ENCODE measurements at places on chromosomes 12 and 14. TPM values are rescaled to one million over a fixed set of nuclear protein-coding genes. Genes with fewer than 3 reads are reported as not detected.
A peak's percentile ranks its signal among the peaks of the same experiment; 100 is the strongest.

GRCh38 chr14:67457782-67458181, 30.7 kb downstream of the TMEM229B start:
- DNase-seq = no peak

GRCh38 chr14:70822530-70823185, 13.3 kb upstream of the MAP3K9 start:
- no peak for DNase-seq

DNA sequence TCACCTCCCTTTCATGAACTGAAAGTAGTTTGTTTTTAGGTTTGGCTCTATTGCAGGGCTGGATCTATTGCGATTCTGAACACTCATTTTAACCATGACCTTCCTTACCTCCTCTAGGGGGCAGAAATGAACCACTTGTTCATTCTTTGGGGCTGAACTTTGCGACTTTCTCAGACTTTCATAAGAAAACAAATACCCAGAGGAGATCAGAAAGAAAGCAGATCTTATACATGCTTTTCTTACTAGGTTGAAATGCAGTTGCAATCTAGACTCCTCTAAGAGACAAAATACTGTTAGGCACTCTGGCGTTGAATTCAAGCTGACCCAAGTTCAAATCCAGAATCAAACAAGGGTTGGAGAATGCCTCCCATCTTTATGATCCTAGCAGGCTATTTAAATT, 32.6 kb upstream of the PLEKHG3 start:
- DNase-seq = peak; percentile 23

- DNase-seq = no peak
Observed at GRCh38 chr14:102321456-102322422, 2.2 kb downstream of the ZNF839 start.

ATXN7L3B gene
- 25.7 TPM for total RNA-seq

GRCh38 chr12:52821826-52822660, 8.1 kb upstream of the KRT4 start:
- DNase-seq = no peak

DNA sequence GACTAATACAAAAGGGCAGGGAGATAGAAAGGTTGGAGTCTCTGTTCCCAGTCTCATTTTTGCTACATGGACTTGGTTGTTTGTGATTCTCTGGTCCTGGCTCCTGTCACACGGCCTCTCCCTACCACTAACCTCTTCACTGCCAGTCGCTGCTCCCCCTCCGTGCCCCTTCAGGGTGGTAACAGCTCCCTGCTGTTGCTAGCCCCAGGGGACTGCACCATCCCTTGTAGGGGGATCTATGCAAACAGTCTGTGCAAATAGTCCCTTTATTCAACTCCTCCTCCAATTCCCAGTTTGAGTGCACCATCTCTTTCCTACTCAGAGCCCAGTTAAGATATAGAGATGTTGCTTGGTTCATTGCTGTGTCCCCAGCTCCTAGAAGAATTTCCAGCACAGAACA, 51.1 kb downstream of the CCDC60 start:
- DNase-seq = no peak

DNA sequence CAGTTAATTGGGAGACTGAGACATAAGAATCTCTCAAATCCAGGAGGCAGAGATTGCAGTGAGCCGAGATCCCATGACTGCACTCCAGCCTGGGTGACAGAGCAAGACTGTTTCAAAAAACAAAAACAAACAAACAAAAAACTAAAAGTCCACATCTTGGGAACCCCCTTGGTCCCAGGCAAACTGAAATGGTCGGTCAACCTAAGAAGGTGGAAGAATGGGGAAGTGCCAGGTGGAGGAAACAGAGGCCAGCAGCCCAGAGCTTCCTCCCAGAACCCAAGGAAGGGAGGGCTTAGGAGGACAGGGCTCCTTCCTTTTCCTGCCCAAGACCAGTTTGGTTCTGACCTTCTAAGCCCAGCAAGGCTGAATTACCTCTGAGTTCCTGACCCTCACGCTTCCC, 121.0 kb upstream of the FUT8 start:
- DNase-seq = no peak

DNA sequence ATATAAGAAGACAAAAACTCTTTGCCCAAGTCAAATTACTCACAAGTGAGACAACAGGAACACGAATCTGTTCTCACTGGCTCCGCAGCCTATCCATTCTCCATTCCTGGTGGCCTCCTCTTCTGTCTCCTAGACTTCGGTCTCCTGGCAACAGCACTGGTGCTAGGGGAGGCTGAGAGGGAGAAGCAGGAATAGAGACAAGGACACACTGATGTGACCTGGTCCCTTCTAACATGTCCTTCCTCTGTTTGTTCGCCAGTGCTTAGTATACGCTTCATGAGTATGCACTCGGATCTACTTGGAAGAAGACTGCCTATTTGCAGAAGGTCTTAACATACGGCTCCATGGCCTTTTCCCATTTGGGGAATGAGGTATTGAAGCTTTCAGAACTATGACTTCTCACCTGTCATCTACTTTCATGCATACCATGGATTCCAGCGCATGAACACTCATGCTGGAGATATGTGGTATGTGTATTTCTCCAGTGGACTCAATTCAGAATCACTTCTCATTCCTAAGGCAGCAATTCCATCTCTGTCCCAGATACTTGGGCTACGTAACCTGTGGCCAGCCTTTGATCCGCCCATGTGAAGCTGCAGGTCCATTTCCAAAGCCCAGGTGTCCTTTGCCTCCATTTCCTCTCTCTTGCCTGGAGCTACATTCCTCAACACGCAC, 33.9 kb downstream of the BHLHE41 start:
- DNase-seq = no peak

ETV6 gene
- total RNA-seq = 27.9 TPM

- DNase-seq = no peak
Observed at GRCh38 chr12:130018614-130019013, 114.8 kb upstream of the TMEM132D start.

DDX51 gene
- total RNA-seq = 9.9 TPM

DNA sequence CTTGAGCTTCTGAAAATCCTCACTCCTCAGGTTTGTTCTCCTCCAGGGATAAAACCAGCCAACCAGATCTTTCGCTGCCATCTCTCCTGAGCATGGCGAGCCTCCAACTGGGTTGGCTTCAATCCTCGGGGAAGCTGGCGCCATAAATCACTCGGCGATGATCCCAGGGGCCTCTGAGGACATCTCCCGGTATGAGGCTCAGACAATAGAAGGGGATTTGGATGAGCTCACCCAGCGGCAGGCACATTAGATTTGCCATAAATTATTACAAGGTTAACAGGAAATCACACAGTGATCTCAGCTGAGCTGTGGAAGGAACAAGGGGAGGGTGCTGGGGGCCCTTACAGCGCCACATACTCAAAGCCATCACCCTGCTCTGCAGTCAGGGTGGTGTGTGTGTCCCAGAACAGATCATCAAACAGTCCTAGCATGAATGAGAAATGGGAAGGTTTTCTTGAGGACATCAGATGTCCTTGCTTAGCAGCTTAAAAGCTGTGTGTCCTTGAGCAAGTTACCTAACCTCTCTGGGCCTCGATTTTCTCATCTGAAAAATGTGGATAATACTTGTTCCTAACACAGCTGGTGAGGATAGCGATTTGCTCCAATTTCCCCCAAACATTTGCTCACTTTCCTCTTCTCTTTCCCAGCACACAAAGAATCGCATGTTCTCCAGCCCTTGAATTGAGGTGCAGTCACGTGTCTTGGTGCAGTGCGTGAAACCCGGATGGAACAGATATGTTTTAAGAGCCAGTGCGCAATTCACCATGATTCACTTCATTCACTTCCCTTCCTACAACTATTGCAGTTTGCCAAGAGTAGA, 142.8 kb downstream of the SCARB1 start:
- DNase-seq = peak; percentile 69

DNA sequence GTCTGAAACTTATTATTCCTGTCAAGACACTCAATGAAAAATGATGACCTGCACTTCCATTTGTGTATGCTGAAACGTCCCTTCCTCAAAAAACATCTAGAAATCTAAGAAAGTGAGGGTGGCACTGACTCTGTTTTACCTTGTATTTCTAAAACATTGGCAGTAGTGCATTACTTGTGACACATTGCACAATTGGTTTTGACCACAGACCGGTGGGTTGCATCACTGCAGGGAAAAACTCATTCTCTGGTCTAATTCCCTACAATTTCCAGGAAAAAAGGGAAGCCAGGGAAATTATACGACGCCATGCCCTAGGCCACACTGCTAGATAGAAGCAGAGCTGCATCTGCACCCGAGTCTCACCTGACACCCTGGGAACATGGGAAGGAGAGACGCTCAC, 156.7 kb downstream of the NTF3 start:
- DNase-seq = no peak

- no peak for DNase-seq
Observed at GRCh38 chr12:52634266-52635056, 16.1 kb upstream of the KRT73 start.

DNA sequence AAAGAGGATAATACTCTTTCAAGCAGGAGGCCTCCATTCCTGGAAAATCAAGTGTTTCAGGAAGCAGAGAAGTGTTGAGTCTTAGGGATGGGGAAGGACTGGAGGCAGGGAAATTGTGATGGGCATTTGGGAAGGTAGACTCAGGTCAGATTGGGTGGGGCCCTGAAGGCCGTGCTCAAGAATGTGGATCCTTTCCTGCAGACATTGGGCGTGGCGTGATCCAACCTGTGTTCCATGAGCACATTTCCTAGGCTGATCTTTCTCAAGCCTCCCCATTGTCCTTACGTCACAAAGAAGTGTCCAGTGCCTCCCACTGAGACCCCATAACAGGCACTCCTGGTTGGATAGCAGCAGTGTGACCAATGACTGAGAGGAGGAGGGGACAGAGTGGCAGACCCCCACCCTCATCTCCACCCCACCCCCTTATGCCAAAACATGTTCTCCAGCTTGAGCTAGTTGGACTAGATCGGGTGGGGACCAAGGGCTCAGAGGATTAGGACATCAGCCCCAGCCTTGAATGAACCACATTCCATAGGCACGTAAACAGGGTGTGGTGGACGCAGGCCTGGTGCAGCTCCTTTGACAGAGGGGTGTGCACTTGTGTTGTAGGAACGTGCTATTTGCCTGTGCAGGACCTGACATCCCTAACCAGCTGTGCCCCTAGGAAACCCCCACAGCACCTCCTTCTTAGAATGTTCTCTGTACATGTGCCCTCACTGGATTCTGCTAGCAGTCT, 76.8 kb downstream of the TTC9 start:
- no peak for DNase-seq

PWP1 gene
- 126 TPM for total RNA-seq

DNA sequence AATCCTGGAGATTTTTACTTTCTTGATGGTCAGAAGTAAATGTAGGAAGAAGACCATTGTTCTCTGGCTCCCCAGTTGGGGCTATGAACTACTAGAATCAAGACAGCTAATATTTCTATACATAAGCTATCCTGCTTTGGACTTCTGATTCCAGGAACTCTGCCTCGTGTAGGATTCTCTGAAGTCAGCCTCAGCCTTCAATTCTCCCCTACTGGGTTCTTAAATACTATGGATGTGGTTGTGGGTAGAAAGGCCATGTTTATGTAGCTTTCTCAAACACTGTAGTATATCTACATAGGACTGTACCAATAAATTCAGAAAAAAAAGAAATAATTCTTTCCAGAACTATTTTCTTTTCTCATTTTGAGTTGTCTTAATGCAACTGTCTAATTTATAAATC, 302.5 kb downstream of the ITPR2 start:
- no peak for DNase-seq

FGF6 gene
- not detected for total RNA-seq

DNA sequence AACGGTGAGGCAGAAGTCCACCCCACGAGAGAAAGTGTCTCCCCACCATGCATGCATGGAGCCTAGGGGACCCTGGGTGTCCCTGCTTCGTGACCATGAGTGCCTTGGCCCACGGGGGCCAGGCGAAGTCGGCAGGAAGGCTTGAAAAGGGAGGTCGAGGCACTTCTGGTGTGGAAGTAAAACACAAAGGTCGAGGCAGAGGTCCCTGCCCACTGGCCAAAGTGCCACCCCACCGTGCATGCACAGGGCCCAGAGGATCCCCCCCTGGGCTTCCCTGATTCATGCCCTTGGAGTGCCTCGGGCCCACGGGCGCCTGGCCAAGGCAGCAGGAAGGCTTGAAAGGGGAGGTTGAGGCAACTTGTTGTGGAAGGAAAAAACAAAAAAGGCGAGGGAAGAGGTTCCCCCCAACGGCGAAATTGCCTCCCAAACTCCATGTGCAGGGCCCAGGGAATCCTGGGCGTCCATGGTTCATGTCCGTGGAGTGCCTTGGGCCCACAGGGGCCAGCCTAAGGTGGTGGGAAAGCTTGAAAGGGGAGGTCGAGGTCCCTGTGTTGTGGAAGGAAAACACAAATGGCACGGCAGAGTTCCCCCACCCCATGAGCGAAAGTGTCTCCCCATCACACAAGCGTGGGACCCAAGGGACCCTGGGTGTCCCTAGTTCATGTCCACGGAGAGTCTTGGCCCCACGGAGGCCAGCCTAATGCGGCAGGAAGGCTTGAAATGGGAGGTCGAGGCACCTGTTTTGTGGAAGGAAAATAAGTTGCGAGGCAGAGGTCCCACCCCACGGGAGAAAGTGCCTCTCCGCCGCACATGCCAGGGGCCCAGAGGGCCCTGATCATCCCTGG, 372.1 kb downstream of the ALG10 start:
- no peak for DNase-seq

- DNase-seq = no peak
Observed at GRCh38 chr12:58833853-58834252, 86.5 kb downstream of the LRIG3 start.

DNA sequence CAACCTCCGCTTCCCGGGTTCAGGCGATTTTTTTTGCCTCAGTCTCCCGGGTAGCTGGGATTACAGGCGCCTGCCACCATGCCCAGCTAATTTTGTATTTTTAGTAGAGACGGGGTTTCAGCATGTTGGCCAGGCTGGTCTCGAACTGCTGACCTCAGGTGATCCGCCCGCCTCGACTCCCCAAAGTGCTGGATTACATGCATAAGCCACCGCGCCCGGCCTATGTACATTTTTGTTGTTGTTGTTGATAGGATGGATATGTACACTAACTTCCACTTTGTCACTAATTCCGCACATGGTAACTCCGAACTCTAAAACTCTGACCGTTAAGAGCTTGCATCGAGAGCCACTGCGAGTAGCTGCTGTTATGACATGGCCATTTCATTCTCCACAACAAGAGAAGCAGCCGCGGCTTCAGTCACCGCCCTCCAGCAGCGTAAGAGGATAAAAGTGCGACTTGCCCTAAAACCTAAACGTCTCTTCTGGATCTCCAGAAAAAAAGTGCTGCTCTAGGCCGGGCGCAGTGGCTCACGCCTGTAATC, 742 bp upstream of the MARS1 start:
- no peak for DNase-seq

DNA sequence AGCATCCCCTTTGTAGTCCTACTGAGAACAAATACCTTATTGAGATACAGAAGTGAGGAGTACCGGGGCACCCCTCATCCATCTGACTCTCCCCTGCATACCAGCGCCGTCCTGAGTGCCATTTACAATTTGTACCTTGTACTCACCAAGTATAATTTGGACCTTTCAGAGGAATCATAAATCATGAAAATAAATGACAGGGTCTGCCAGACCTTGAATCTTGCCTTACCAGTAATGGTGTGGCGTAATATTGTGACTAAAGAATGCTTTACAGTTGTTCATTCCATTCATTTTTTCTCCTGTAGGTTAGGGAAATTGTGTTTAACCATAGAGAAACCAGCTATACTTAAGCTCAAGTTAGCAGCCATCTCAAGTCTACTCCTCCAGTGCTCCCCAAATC, 243.7 kb upstream of the RGS6 start:
- no peak for DNase-seq

OR4Q3 gene
- total RNA-seq = not detected
